ENCODE measurements at places on chromosomes 6 and 20.

DNA sequence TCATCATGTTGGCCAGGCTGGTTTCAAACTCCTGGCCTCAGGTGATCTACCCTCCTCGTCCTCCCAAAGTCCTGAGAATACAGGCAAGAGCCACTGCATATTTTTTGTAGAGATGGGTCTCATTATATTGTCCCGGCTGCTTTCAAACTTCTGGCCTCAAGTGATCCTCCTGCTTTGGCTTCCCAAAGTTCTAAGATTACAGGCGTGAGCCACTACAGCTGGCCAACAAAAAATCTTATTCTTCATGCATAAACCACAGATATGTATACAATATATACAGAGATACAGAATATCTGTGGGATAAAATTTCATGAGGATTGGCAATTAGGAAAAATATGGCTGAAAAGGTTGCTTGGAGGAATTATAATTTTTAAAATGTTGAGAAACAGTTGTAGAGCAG, 49.9 kb downstream of the SLC35A1 start:
- no peak for DNase-seq

- DNase-seq: no peak
Observed at GRCh38 chr6:38636027-38636426, 3.7 kb downstream of the BTBD9 start.

DNA sequence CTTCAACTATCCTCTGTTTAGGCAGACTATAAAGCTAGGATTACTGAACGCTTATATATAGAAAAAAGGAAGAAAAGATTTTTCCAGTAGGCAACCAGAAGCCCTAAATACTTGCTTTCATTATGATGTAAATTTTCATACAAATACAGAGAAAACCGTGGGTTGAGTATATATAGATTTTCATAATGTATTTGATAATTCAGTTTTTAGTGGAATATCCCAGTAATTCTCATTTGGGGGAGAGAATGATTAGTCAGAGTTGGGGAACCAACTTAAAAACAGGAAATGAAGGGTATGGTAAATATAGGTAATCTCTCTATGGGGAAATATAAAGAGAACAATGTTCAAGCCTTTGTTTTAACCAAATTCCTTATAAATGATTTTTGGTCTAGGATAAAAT, 154.0 kb upstream of the CITED2 start:
- no peak for DNase-seq

DNA sequence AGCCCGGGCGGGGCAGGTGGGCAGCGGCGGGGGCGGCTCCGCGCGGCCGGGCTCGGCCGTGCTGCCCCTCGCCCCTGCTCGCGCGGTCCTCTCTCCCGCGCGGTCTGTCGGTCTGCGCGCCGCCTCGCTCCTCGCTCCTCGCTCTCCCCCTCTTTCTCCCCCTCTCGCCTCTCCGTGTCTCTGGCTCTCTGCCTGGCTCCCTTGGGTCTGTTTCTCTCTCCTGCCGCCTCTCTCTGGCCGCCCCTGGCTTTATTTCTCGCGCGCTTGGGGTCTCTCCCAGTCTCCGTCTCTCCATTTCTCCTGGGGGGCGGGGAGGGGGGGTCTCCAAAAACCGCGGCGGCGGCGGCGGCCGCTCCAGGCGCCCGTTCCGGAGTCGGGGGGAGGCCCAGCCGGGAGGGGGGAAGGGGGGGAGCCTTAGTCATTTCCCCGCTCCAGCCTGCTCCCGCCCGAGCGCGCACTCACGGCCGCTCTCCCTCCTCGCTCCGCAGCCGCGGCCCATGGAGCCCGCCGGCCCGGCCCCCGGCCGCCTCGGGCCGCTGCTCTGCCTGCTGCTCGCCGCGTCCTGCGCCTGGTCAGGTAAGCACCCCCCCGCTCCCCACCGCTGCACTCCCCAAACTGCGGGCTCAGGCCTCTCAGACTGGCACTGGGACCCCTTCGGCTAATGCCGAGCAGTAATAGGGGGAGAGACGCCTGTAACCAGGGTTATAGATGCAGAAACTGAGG, at the start of gene SIRPA:
Gene SIRPA, plus strand, starts transcription at position 457 of the 723 bp plus-strand sequence. Its CDS starts 41 bp downstream, at position 498.
- DNase-seq: peak; percentile 68

DNA sequence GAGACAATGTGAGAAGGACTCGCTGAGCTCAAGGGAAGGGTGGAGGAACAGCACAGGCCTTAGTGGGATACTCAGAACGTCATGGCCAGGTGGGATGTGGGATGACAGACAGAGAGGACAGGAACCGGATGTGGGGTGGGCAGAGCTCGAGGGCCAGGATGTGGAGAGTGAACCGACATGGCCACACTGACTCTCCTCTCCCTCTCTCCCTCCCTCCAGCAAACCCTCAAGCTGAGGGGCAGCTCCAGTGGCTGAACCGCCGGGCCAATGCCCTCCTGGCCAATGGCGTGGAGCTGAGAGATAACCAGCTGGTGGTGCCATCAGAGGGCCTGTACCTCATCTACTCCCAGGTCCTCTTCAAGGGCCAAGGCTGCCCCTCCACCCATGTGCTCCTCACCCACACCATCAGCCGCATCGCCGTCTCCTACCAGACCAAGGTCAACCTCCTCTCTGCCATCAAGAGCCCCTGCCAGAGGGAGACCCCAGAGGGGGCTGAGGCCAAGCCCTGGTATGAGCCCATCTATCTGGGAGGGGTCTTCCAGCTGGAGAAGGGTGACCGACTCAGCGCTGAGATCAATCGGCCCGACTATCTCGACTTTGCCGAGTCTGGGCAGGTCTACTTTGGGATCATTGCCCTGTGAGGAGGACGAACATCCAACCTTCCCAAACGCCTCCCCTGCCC, 1.7 kb downstream of the TNF start:
- no peak for DNase-seq

- DNase-seq: no peak
Observed at GRCh38 chr6:42754759-42755158, 8.9 kb upstream of the TBCC start.

DNA sequence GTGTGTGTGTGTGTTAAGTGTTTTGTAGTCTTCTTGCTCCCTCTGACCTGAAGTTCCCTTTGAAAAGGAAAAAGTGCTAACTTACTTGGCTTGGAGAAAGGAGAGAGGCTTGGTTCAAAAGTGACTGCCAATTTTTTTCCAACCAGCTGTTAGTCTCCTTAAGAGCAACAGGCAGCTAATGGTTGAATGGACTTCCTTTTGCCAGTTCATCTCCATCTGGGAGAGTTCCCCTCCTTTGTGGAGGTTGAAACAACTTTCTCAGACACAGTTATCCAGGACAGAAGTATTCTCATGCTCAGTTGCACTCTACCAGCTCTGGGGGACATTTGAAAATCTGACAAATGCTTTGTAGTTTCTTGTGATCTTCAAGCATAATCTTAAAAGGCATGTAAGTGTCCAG, 4.5 kb downstream of the RIPOR2 start:
- no peak for DNase-seq

DNA sequence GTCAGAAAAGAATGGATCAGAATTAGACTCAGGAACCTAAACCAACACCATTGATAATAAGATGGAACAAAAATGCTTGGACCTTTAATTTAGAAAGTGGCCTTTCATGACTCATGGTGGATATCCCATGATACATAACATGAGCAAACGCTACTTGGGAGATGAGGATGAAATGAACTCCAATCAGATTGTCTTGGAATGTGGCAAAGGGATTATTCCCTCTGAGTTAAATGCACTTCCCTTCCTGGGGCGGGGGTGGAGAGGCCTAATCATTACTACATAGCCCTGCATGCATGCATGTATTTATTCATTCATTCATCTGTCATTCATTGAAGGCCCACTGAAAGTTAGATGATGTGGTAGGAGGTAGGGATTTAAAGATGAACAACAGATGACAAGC, 174.0 kb downstream of the AIG1 start:
- no peak for DNase-seq

GRCh38 chr6:15881150-15881549, 218.3 kb upstream of the DTNBP1 start:
- no peak for DNase-seq

- DNase-seq: peak; percentile 69
Observed at GRCh38 chr6:43436577-43437282, 9.4 kb downstream of the ABCC10 start.

DNA sequence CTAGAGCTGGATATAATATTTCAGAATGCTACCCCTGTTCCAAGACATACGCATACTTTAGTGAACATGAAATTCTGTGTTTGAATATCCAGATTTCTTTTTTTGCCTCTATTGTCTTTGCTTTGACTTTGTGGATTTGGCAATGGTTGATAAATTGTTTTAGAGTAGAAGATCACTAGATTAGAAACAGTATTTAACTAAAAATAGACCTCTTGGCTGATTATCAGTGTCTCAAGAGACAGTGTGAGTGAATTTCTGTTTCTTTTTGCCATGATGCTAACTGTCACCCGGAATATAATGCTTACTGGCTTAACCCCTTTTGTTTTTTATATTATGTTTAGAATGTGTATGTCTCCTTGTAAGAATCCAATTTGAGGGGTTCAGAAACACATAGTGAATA, 102.5 kb downstream of the PLCB1 start:
- no peak for DNase-seq

DNA sequence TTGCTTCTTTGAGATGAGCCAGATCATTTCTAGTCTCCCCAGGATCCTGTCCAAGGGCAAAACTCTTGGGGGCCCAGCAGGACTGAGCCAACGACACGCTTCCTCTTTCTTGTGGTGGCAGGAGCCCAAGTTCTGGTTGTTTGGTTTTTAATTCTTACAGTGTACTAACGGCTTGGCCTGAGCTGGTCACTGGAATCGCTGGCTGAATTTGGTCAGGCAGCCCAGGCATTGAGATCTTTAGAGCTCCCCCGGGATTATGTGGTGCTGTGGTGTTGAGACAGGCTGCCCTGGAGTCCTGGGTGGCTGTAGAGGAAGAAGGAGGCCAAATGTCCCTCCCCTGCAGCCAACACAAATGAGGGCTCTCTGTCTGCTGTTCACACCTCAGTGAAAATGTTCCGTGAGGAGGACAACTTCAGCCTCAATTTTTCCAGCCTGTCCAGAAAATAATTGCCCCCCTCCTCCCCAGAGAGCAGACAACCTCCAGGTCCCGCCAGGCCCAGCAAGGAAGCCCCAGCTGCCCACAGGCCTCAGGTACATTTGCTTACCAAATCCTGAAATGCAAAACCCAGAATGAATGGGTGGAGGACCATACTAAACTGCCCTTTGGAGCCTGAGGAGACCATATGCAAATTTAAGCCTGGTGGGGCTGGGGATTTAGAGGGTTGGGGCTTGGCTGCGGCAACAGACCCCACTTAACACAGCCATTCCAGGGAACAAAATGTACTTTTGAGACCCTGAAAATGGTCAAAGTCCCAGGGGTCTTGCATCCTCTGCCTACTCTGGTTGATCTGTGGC, 23.6 kb downstream of the BNIP5 start:
- no peak for DNase-seq

GRCh38 chr6:125154761-125155135, 1.2 kb downstream of the TPD52L1 start:
- peak; percentile 78 for DNase-seq

DNA sequence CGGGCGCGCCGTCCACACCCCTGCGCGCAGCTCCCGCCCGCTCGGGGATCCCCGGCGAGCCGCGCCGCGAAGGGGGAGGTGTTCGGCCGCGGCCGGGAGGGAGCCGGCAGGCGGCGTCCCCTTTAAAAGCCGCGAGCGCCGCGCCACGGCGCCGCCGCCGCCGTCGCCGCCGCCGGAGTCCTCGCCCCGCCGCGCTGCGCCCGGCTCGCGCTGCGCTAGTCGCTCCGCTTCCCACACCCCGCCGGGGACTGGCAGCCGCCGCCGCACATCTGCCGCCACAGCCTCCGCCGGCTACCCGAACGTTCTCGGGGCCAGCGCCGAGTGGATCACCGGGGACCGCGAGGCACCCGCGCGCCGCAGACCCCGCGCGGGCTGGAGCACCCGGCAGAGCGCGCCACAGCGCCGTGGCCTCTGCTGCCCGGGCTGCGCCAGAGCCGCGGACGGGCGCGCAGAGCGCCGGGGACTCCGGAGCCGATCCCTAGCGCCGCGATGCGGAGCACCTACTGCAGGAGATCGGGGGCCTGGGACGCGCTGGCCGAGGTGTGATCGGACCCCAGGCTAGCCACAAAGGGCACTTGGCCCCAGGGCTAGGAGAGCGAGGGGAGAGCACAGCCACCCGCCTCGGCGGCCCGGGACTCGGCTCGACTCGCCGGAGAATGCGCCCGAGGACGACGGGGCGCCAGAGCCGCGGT, at the start of gene BMP2:
Gene BMP2, plus strand, starts transcription at position 151 of the 692 bp plus-strand sequence. CDS start 2,441 bp downstream, outside the sequence.
- peak; percentile 75 for DNase-seq

DNA sequence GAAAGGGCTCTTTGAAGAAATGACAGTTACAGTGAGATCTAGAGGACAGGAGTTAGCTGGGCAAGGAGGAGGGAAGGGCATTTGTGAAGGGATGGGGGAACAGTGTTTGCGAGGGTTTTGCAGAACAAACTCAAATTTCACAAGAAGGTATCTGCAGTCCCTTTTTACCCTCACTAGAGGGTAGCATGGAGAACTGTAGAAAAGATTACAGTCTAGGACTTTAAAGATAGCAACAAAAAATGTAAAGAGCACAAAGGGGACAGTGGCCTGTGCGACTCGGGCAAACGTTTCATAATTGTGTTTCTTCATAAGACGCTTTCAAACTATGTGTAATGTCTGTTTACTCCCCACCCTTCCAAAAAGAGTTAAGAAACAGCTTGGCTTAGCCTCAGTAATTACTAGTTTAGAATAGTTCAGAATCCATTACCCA, 21.2 kb upstream of the ASXL1 start:
- no peak for DNase-seq

DNA sequence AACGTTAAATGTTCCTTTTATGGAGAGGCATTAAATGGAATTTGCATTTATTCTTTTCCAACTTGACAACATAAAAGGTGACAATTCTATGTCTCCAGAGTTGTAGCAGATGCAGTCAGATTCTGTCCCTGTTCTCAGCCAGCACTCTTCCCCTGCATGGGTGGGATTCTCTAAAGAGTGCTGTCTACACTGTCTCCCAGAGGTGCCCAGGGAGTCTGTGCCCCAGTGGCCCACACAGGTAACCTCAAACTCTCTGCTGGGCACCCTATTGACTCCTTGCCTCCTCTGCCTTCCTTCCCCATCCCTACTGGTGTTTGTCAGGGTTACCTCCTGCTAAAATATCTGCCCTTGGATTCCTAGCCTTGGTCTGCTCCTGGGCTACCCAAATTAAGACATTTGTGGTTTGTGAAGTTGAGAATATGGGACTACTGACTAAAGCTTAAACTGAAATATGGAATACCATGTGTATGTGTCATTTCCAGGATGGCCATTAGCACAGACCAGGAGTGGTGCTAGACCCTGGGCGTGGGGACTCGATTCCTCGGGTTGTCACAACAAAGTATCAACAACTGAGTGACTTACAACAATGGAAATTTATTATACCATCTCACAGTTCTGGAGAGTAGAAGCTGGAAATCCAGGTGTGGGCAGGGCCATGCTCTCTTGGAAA, 284.7 kb downstream of the CDH26 start:
- DNase-seq: no peak

Measured in left lobe of liver (tissue), 2 donors.